Activated T-helper 2 cell treated with anti-CD3 and anti-CD28 coated beads, Interferon-gamma antibody, Interleukin-2, Interleukin-4, amounts not matched to agents 10 μg/mL and 5 μg/mL and 100 μg/mL, durations not matched to agents 14 hours and 24 hours and 36 hours (primary cell): ENCODE measurements at places on chromosomes 11 and 22. TPM values are rescaled to one million over a fixed set of nuclear protein-coding genes. Genes with fewer than 3 reads are reported as not detected.

DNA sequence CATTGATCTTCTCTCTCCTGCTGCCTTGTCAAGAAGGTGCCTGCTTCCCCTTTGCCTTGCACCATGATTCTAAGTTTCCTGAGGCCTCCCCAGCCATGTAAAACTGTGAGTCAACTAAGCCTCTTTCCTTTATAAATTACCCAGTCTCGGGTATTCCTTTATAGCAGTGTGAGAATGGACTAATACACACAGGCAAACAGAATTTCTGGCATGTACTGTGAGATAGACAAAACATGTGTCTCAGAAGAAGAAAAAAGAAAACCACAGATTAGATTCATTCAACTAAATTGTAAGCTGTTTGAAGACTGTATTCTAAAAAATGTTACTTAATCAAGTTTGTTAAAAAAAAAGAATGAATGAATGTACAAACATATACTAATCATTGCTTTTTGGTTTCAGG, 1.5 kb upstream of the MMP20 start:
- DNase-seq = no peak
- H3K4me1 ChIP-seq = no peaks in the 10 kb centered on the region
- no peaks in the 10 kb centered on the region for H3K36me3 ChIP-seq
- H3K27me3 ChIP-seq = peaks cover 40% of the 10 kb centered on the region

SMC1B gene
- 0.50 and 0.80 TPM in 2 replicates for total RNA-seq

GRCh38 chr11:86442420-86442819, 67.7 kb downstream of the CCDC81 start:
- no peak for DNase-seq
- H3K27ac ChIP-seq = peak overlapping the region; percentile 79

CARD18 gene
- not detected in 2 replicates for total RNA-seq

GRCh38 chr11:15617126-15617525, 502.4 kb downstream of the INSC start:
- DNase-seq = no peak
- no peaks in the 10 kb centered on the region for H3K36me3 ChIP-seq
- H3K27ac ChIP-seq = no peak overlapping the region
- H3K4me1 ChIP-seq = no peaks in the 10 kb centered on the region
- no peaks in the 10 kb centered on the region for H3K27me3 ChIP-seq

ASPHD2 gene
- total RNA-seq = 14.2 and 14.5 TPM in 2 replicates

THYN1 gene
- 55.6 and 60.8 TPM in 2 replicates for total RNA-seq
